Left lung (tissue), 14 donors: ENCODE measurements at places on chromosomes 5 and 9.

GRCh38 chr5:95803271-95804148, 19.0 kb downstream of the GLRX start:
- DNase-seq, result no peak

- DNase-seq, result no peak
Measured at GRCh38 chr9:86263876-86264275, 4.4 kb upstream of the C9orf153 start.

- no peak for DNase-seq
Measured at GRCh38 chr5:862367-863243, 11.8 kb upstream of the ZDHHC11 start.

GRCh38 chr5:44828719-44829118, 20.0 kb downstream of the MRPS30 start:
- no peak for DNase-seq

GRCh38 chr9:84271531-84271900, 69.0 kb downstream of the SLC28A3 start:
- peak; percentile 90 for DNase-seq

GRCh38 chr9:33379666-33380389, 22.5 kb downstream of the AQP7 start:
- no peak for DNase-seq
